Hepatocyte (in vitro differentiated cells): ENCODE measurements at places on chromosomes 1 and 21.

- H3K27me3 ChIP-seq: peaks cover 13% of the 10 kb centered on the region
- H3K4me1 ChIP-seq: peaks cover 9% of the 10 kb centered on the region
- DNase-seq: no peak
- no peaks in the 10 kb centered on the region for H3K36me3 ChIP-seq
- H3K4me3 ChIP-seq: peak overlapping the region; percentile 77
These were observed 78.9 kb upstream of the AK4 start for GRCh38 chr1:65069011-65069565.

- no peak overlapping the region for H3K4me3 ChIP-seq
- H3K36me3 ChIP-seq: no peaks in the 10 kb centered on the region
- no peaks in the 10 kb centered on the region for H3K27me3 ChIP-seq
- no peak for DNase-seq
- peaks cover 7% of the 10 kb centered on the region for H3K4me1 ChIP-seq
These were observed 254.6 kb downstream of the COL11A1 start for GRCh38 chr1:102853701-102854187.

DNA sequence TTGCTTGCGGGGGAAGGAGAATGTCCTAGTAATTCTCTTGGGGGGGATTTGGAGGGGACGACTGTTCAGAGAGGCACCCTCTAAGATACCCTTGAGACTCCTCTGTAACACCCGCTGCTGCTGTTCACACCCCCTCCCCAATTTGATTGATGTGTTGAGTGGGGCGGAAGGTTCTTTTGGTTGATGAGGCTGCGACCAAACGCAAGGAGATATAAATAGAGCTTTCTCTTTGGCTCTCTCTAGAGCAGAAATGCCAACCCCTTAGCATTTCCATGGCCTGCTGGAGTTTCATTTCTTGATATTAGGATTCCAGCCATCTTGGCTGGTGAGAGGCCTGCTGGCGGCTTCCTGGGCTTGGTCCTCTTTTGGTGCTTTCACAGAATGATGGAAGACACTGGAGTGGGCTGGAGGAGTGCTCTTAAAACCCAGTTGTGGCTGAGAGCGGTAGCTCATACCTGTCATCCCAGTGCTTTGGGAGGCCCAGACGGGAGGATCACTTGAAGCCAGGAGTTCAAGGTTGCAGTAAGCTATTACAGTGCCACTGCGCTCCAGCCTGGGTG, 2.0 kb downstream of the PIK3CD start:
- H3K27ac ChIP-seq: no peak overlapping the region
- H3K4me3 ChIP-seq: no peak overlapping the region
- no peaks in the 10 kb centered on the region for H3K36me3 ChIP-seq
- peaks cover 5% of the 10 kb centered on the region for H3K4me1 ChIP-seq

DNA sequence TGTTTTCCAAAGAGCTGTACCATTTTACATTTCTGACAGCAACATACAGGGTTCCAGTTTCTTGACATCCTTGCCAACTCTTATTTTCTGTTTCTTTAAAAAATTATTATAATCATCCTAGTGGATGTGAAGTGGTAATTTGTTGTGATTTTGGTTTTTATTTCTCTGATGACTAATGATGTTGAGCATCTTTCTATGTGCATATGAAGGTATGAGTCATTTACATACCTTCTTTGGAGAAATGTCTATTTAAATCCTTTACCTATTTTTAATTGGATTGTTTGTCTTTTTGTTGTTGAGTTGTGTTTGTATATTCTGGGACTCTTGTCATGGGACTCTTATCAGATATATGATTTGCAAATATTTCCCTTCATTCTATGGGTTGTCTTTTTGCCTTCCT, 20.8 kb upstream of the MPC2 start:
- no peaks in the 10 kb centered on the region for H3K27me3 ChIP-seq
- no peak overlapping the region for H3K4me3 ChIP-seq
- no peak for DNase-seq
- no peaks in the 10 kb centered on the region for H3K4me1 ChIP-seq
- H3K27ac ChIP-seq: no peak overlapping the region
- H3K36me3 ChIP-seq: no peaks in the 10 kb centered on the region

- H3K27ac ChIP-seq: no peak overlapping the region
- no peak for DNase-seq
- no peak overlapping the region for H3K4me3 ChIP-seq
- peaks cover 4% of the 10 kb centered on the region for H3K4me1 ChIP-seq
- H3K27me3 ChIP-seq: peaks cover 95% of the 10 kb centered on the region
- no peaks in the 10 kb centered on the region for H3K36me3 ChIP-seq
These were observed 11.7 kb downstream of the CDKN2C start for GRCh38 chr1:50981741-50982140.

DNA sequence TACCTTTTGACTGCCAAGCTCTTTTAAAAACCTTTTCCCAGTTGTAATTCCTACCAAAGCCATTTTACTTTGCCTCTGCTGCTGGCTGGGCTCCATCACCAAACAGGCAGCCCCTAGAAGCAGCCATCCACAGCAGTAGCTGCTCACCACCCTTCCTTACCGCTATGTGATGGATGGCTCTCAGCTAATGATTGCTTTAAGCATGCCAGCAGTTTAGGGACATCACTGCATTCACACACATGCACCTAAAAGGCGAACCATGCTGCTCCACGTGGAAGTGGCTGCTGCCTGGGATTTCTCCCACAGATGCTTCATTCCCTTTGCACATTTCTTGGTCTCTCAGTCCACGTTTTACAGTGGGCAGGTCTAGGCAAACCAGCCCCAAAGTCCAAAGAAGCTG, 46.3 kb upstream of the PDE9A start:
- no peak overlapping the region for H3K4me3 ChIP-seq
- H3K36me3 ChIP-seq: no peaks in the 10 kb centered on the region
- no peaks in the 10 kb centered on the region for H3K27me3 ChIP-seq
- peak overlapping the region; percentile 18 for H3K27ac ChIP-seq
- DNase-seq: no peak
- H3K4me1 ChIP-seq: no peaks in the 10 kb centered on the region
